ENCODE measurements at places on chromosomes 3 and 15. TPM values are rescaled to one million over a fixed set of nuclear protein-coding genes. Genes with fewer than 3 reads are reported as not detected.

DNA sequence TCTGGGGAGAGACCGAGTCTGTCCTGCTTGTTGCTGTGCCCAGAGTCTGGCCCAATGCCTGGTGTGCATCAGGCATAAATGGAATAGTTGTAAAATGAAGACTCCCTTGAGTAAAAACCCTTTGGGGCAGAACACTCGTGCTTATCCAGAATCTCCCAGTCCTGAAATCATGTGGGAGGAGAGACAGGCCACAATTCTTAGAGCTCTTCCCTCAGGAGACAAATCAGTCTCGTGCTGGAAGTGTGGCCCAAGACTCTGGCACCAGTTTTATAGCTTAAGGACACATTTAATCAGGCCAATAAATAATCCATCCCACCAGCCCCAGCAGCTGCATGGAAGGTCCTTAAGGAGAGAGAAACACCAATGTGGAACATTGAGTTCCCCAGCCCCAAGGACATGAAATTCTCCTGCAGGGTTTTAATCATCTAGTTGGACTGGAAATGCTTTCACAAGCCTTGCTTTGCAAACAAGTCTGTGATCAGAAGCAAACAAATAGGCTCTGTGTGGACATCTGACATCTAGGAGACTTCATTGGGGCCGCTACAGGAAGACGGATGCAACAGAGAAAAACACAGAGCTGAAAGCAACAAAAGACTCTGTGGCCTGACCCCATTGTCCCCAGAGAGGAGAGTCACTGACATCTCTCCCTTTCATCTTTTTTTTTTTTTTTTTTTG is 70.4 kb downstream of the LSM3 start:
- no peaks in the 10 kb centered on the region for H3K27me3 ChIP-seq
- H3K4me1 ChIP-seq, result no peaks in the 10 kb centered on the region
- H3K36me3 ChIP-seq, result no peaks in the 10 kb centered on the region

DNA sequence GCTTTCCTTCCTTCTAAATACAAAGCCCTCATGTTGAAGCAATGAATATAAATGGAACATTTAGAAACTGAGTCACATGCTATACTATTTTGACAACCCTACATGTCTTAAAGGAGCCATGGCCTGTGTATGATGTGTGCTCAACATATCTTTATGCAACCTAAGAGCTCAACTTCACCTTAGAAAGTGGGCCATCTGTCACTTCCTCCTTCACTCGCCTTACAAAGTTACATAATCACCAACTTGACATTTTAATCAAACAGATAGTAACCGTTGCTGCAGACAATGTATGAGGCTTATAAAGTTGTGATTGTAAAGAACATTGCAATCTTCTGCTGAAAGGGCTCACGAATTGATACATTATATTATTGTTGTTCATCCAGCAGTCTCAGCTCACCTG is 163.6 kb downstream of the SERPINI1 start:
- H3K4me1 ChIP-seq, result no peaks in the 10 kb centered on the region
- peaks cover 9% of the 10 kb centered on the region for H3K27me3 ChIP-seq
- no peak overlapping the region for H3K4me3 ChIP-seq
- no peaks in the 10 kb centered on the region for H3K36me3 ChIP-seq

DNA sequence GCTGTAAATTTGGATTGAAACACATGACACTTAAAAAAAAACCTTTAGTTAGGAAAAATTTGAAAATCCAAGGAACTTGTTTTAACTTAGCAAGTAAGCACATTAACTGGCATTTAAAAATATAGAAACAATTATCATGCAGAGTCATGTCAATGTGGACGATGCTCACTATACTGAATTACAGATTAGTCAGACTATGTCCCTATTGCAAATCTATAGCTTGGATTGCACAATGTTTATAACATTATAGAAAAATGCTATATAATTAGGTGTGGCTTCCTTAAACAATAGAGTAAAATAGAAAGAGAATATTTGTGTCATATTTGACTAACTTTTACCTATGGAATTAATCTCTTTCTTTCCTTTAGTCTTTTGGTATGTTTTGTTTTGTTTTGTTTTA is 48.4 kb upstream of the TUSC7 start:
- DNase-seq, result no peak
- H3K4me3 ChIP-seq, result no peak overlapping the region
- no peaks in the 10 kb centered on the region for H3K4me1 ChIP-seq
- no peak overlapping the region for H3K27ac ChIP-seq
- H3K36me3 ChIP-seq, result no peaks in the 10 kb centered on the region

DNA sequence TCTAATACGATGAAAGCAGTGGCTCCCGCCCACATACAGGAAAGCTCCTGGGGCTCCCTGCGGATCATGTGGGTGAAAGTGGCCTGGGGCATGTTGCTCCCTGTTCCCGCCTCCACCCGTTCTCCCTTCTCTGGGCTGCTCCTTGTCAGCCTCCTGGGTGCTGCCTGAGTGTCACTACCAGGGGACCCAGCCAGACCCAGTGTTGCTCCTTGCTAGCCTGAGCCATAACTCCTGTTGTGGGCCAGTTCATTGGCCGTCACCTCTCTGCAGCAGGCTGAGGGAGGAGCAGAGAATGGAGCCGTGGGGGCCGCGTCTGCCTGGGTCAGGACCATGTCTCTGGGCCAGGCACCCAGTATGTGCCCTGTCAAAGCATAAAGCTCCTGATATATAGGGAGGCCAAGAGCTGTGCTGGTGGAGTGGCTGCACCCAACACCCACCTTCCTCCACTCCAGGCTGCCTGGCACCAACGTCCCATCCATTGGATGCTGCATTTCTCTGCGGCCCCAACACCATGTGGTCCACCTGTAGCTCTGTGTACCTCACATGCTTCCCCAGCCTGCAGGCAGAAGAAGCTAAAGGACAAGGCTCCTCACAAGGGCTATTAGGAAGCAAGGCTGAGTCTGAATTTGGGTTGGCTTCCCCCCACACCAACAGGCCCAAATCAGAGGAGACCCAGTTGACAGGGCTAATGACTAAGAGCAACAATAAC is 40.5 kb downstream of the KLF13 start:
- no peaks in the 10 kb centered on the region for H3K27me3 ChIP-seq
- peak overlapping the region; percentile 19 for H3K4me3 ChIP-seq
- H3K36me3 ChIP-seq, result peaks cover 12% of the 10 kb centered on the region
- DNase-seq, result no peak
- H3K4me1 ChIP-seq, result peaks cover 91% of the 10 kb centered on the region
- H3K27ac ChIP-seq, result peak overlapping the region; percentile 99

DNA sequence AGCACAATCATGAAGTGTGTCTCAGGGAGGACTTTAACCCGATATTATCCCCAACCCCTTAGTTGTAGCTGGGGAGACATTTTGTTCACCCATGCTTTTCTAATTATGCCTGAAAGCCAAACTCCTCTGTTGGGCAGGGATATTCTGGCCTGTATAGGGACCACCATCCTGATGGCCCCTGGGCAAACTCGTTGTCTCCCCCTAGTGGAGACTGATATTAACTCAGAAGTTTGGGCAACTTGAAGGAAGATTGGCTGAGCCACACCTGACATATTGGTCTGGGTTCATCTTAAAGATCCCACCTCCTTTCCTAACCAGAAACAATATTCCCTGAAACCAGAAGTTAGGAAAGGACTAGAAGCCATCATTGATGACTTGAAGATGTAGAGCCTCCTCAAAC is 42.3 kb downstream of the TM4SF18 start:
- H3K36me3 ChIP-seq, result no peaks in the 10 kb centered on the region
- DNase-seq, result peak; percentile 12
- no peaks in the 10 kb centered on the region for H3K4me1 ChIP-seq
- no peak overlapping the region for H3K27ac ChIP-seq
- H3K27me3 ChIP-seq, result no peaks in the 10 kb centered on the region

DNA sequence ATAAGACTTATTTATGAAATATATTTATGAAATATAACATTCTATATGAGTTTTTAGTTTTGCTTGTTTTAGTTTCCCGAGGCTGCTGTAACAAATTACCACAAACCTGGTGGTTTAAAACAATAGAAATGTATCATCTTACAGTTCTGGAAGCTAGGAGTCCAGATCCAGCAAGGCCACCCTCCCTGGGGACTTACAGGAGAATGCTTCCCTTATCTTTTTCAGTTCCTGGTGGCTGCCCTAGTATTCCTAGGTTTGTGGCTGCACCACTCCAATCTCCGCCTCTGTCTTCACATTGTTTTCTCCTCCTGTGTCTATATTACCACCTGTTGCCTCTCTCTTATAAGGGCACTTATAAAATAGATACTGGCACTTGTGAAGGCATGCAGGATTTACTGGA is 877.8 kb downstream of the TUSC7 start:
- H3K4me1 ChIP-seq, result no peaks in the 10 kb centered on the region
- H3K36me3 ChIP-seq, result no peaks in the 10 kb centered on the region
- no peaks in the 10 kb centered on the region for H3K27me3 ChIP-seq
- H3K27ac ChIP-seq, result no peak overlapping the region

- H3K27me3 ChIP-seq, result no peaks in the 10 kb centered on the region
- H3K27ac ChIP-seq, result no peak overlapping the region
- peaks cover 2% of the 10 kb centered on the region for H3K4me1 ChIP-seq
- no peak for DNase-seq
Measured at GRCh38 chr3:42198709-42199108, 67.3 kb downstream of the CCK start.

- no peaks in the 10 kb centered on the region for H3K36me3 ChIP-seq
- H3K27me3 ChIP-seq, result no peaks in the 10 kb centered on the region
- H3K4me1 ChIP-seq, result peaks cover 94% of the 10 kb centered on the region
- peak; percentile 45 for DNase-seq
- peak overlapping the region; percentile 88 for H3K27ac ChIP-seq
- peak overlapping the region; percentile 30 for H3K4me3 ChIP-seq
Measured at GRCh38 chr3:134239538-134239937, 11.1 kb downstream of the RYK start.

- H3K27me3 ChIP-seq, result no peaks in the 10 kb centered on the region
- H3K36me3 ChIP-seq, result peaks cover 27% of the 10 kb centered on the region
- no peak overlapping the region for H3K27ac ChIP-seq
- DNase-seq, result no peak
- no peak overlapping the region for H3K4me3 ChIP-seq
- no peaks in the 10 kb centered on the region for H3K4me1 ChIP-seq
Measured at GRCh38 chr15:73585871-73586654, 47.1 kb downstream of the NPTN start.

- DNase-seq, result no peak
- no peak within 1 kb of the TSS for H3K4me3 ChIP-seq
- H3K27ac ChIP-seq, result peak within 1 kb of the TSS; percentile 33
- H3K27me3 ChIP-seq, result no peaks in the 10 kb centered on the region
- H3K4me1 ChIP-seq, result peaks cover 69% of the 10 kb centered on the region
Measured at GRCh38 chr15:63597038-63597790, at the start of gene FBXL22. FBXL22 (plus strand) TSS chr15:63597387; CDS start chr15:63597393, 6 bp downstream.

DNA sequence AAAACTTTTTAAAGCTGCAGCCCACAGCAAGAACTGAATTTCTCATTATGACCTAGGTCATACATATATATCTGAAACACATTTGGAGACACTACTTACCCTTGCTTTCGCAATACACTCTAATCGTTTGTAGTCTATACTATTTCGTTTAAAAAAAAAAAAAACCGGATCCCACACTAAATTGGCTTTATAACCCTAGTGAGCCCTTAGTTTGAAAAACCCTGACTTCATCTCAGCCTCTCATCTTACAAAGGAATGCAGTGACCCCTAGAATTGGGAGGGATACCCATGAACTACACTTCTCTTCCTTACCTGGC is 4.2 kb downstream of the RARRES1 start:
- peak overlapping the region; percentile 19 for H3K4me3 ChIP-seq
- peaks cover 2% of the 10 kb centered on the region for H3K27me3 ChIP-seq
- no peak for DNase-seq
- H3K27ac ChIP-seq, result no peak overlapping the region

LTK gene
- not detected for total RNA-seq

ALG3 gene
- 31.0 TPM for total RNA-seq

FBXO40 gene
- total RNA-seq, result not detected

TMEM108 gene
- not detected for total RNA-seq

All from activated naive CD4-positive, alpha-beta T cell treated with anti-CD3 and anti-CD28 coated beads for 36 hours (primary cell).